ENCODE measurements at places on chromosomes 6 and 20. TPM values are rescaled to one million over a fixed set of nuclear protein-coding genes. Genes with fewer than 3 reads are reported as not detected.

GRCh38 chr6:10521104-10521808 lies at the start of gene GCNT2:
Gene GCNT2 (plus strand): TSS chr6:10521351. CDS start chr6:10528912, 7,561 bp downstream.
- peak; percentile 39 for DNase-seq

GRCh38 chr6:19434065-19434464 lies 403.1 kb upstream of the ID4 start:
- DNase-seq, result no peak

DNA sequence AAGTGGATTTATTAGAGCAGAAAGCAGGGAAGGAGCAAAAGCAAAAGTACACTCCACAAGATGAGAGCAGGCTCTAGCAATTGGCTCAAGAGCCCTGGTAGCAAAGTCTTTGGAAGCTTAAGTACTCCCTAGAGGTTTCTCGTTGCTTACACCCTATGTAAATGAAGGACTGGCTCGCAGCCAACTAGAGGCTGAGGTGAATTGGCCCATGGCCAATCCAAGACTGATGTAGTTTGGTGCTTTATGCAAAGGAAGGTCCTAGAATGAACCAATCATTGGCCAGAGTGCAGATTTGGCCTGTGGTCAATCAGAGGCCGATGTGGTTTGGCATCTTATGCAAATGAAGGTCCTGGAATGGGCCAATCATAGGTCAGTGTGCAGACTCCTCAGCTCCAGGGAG lies 191.3 kb upstream of the ARID1B start:
- no peak for DNase-seq

GRCh38 chr6:33727932-33728331 lies 16.4 kb upstream of the UQCC2 start:
- DNase-seq, result no peak

DNA sequence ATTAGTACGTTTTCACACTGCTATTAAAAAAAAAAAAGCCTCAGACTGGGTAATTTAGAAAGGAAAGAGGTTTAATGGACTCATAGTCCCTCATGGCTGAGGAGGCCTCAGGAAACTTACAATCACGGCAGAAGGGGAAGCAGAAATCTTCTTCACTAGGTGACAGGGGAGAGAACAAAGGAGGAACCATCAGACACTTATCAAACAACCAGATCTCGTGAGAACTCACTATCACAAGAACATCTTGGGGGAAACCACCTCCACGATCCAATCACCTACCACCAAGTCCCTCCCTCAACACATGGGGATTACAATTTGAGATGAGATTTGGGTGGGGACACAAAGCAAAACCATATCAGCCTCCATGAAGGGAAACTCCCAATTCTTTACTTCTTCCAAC lies 85.2 kb upstream of the MAFB start:
- DNase-seq, result no peak

- DNase-seq, result no peak
These were observed 466.5 kb upstream of the GJE1 start for GRCh38 chr6:141666187-141666586.

GRCh38 chr20:5393218-5393870 lies 76.6 kb upstream of the PROKR2 start:
- no peak for DNase-seq

- peak; percentile 14 for DNase-seq
These were observed 30.4 kb downstream of the KCNQ2 start for GRCh38 chr20:63442100-63442493.

DNA sequence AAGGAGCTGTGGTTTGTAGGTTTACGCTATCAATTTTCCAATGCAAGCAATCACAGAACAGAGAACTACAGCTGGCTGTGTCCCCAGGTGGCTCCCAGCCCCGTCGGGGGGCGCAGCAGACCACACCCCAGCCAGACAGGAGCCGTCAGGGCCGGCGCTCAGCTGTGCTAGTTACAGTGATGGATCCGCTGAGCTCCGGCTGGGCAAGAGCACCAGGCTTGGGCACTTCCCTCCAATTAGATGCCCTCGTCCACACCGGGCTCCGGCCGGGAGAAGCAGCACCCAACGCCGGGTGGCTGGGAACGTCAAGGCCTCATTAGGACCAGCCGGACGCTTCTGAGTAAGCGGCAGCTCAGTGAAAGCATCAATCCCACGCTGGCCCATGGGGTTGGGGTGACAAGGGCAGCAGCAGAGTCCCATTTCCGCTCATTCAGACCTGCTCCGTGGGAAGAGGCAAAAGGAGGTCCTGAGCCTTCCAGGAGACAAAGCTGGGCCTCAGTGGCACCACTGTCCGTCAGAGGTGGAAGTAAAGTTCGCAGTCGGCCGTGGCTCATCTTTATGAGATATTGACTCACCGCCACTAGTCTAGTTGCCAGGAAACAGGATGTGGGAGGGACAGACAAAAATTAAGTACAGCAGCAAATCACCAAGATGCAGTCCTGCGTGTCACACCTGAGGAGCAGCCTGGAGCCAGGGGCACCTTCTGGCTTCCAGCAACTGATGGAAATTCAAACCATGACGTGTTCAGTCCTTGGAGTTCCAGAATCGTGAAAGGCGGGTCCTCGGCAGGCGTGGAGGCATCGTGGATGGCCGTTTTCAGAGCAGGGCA lies 164.1 kb downstream of the TAF4 start:
- no peak for DNase-seq

GRCh38 chr6:36738108-36738507 lies 40.5 kb downstream of the RAB44 start:
- no peak for DNase-seq

DNA sequence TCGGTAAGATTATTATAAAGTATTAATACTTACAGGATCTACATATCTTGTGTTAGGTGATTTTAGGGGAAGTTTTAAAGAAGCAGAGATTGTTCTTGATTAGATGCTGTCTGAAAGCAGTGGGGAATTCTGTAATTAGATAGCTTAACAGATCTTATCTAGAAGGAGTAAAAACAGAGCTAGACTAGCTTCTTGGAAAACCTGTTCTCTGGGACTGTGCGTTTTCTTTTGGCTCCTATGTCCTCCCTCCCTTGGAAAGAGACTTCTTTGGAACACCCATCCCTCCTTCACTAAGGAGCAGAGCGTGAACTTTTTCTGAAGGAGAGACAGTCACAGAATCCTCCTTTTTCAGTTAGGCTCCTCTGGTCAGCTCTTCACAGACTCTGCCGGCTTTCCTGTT lies 83.5 kb upstream of the ZNF184 start:
- no peak for DNase-seq

GRCh38 chr20:22578221-22579118 lies 5.9 kb downstream of the FOXA2 start:
- DNase-seq, result no peak

DNA sequence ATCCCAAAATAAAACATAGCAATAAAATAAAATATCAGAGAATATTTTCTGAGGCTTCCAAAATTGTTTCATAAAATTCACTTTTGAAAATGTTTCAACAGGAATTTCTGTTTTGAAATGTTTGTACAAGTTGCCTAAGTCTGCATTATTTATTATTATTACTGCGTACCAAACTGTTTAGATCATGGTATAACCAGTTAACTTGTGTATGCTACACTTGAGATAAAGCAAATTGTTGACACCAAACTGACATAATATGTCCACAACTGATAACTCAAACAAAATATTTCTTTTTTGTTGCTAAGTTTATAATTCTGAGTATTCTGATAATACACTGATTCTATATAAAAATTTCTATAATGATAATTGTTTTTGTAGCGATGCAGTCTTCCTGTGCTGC lies 531.8 kb upstream of the EYS start:
- no peak for DNase-seq

GRCh38 chr6:153962555-153962954 lies 76.5 kb upstream of the OPRM1 start:
- DNase-seq, result no peak

GRCh38 chr6:162249907-162250642 lies 477.5 kb downstream of the PRKN start:
- DNase-seq, result no peak

- no peak for DNase-seq
These were observed 525.1 kb upstream of the NOX3 start for GRCh38 chr6:155980768-155981079.

The PTCRA gene
- not detected for total RNA-seq

The ZBP1 gene
- total RNA-seq, result not detected

Data from fibroblast of the aortic adventitia (primary cell).